Germinal center (tissue), 1 donor: ENCODE measurements at places on chromosomes 11 and 22.
A peak's percentile ranks its signal among the peaks of the same experiment; 100 is the strongest.

DNA sequence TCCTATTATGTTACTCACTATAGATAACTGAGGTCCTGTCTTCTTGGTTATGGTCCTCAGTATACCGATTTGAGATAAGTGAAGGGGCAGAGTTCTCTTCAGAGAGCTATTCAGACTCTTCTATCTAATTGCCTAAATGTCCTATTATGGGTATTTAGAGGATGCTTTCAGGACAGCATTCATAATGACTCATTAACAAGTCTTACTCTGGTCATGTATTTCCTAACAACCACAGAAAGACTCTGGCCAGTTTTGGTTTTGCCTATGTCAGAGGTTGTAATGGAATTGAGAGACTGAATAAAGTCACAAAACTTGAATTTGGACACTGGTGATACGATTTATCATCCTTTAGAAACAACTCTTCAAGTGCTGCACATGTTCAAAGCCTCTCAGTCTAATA is 1233.0 kb downstream of the JRKL start:
- DNase-seq = no peak

GRCh38 chr22:26536056-26536761 is 23.9 kb upstream of the TFIP11 start:
- DNase-seq = peak; percentile 76

DNA sequence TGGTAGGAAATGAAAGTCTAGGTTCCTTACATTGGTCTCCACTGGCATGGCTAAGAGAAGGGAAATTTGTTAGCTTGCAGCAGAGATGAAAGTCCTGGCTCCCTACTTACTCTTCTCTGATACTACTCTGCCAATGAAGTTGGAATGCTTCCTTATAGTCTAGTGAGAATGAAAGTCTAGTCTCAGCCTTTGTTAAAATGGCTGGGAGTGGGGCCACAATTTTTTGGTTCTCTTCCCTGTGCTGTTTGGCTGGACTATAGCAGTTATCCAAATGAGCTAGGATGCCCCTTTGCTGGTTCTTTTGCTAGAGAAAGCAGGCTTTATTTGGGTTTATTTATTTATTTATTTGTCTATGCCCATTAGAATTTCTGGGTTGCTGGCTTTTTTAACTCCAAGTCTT is 414.3 kb downstream of the AASDHPPT start:
- DNase-seq = no peak

DNA sequence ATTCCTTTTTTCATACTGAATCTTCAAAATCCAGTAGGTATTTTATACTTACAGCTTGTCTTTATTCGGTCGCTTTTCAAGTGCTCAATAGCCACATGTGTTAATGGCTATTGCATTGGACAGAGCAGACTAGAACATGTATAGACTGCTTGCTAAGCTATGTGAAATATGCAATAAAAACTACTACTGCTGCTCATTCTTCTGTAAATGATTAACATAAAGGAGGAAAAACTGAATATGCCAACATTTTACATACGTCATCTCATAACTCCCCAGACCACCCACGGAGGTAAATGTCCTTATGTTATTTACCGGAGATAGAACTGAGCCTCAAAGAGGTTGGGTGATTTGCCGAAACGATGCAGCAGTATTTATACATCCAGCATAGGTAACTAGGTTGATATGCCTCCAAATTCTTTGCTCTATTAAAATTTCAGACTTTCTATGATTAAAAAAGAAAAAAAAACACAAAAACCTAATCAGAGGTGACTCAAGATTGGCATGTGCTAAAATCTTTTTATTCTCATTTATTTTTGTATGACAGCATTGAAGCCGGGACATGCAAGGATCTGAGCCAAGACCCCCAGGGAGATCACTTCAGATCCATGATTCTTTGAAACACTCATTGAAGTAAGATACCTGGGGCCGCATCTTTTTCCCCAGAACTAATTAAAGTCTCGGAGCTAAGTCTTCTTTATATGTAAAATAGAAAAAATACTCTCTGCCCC is 78.5 kb upstream of the OR5AK2 start:
- DNase-seq = no peak

DNA sequence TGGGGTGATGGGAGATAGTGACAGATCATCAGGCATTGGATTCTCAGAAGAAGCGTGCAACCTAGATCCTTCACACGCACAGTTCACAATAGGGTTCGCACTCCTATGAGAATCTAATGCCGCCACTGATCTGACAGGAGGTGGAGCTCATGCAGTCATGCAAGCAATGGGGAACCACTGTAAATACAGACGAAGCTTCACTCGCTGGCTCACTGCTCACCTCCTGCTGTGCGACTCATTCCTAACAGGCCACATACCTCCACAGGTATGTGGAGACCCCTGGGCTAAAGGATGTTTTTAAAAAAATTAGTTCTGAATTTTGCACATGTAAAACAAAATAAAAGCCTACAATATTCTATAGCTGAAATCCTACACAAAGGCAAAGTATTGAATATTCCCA is 20.5 kb upstream of the TEAD1 start:
- DNase-seq = no peak

- no peak for DNase-seq
Observed at GRCh38 chr22:39251762-39252460, 7.1 kb upstream of the PDGFB start.

- no peak for DNase-seq
Observed at GRCh38 chr11:105881027-105881426, 141.0 kb downstream of the MSANTD4 start.

DNA sequence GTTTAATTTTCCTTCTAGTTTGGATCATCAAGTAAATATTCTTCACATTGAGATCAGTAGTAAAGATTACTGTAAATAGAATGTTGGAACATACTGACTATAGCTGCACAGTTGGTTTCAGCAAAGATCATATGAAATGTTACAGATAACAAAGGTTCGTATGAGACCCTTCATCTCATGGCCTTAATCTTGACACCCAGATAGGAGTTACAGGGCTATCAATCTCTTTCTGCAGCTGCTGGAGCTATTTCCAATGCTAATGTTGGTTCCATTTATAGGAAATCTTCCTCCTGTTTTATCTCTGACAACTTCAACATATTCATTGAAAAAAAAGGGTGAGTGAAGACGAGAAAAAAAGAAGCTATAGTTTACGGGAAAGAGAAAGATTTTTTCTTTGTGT is 495.6 kb downstream of the JRKL start:
- no peak for DNase-seq

GRCh38 chr11:131418189-131418588 is 47.8 kb downstream of the NTM start:
- DNase-seq = no peak
